Suppressor macrophage treated with lipopolysaccharide for 4 hours (primary cell): ENCODE measurements at places on chromosomes 7 and 10.

GRCh38 chr10:112637901-112638300 is 190.9 kb downstream of the VTI1A start:
- no peak for DNase-seq

- no peak for DNase-seq
Measured at GRCh38 chr7:117955046-117955445, 81.8 kb upstream of the CTTNBP2 start.

DNA sequence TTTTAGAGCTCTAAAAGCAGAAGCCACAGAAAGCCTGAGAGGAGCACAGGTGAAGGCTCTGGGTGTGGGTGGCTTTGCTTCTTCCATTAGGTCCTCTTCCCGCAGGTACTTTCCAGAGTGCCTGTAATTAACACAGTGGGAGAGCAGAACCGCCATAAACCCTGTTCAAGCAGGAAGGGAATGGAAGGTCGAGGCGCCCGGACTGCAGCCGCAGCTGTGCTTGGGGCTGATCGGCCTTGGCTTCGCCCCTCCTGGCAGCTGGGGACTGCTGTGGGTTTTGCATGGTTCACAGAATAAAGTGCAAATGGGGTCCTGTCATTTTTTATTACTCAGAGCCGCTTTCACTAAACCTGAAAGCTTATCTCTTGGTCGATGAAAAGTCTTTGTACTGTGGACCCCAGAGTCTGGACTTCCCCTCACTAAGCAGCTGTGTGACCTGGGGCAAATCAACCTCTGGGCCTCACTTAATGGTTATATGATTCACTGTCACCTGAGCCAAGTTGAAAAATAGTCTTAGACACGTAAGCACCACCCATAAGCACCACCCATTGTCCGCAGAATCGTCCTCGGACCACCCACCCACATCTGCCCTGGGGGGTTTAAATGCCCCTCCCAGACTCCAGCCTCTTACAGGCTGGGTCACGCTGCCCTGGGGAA is 100.9 kb downstream of the XRCC2 start:
- DNase-seq, result no peak

GRCh38 chr7:117769085-117769484 is 104.2 kb downstream of the CTTNBP2 start:
- DNase-seq, result no peak

DNA sequence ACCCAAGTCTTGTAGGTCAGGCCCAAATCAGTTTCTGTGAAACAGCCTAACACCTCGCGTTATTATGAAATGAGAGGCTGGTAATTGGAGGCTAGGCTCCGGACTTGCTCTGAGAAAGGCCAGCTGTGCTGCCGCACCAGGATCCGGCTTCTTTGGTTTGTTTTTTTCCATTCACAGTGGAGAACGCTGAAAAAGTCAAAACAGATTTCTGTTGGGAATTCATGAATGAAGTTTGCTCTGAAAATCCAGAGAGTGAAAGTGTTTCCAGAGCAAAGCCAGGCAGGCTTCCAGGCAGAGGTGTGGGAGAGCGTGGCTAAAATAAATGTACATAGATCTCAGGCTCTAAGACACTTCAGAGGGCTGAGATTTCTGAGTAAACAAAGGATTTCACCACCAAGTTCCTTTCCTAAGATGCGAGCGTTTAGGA is 240.1 kb downstream of the TRIL start:
- no peak for DNase-seq

DNA sequence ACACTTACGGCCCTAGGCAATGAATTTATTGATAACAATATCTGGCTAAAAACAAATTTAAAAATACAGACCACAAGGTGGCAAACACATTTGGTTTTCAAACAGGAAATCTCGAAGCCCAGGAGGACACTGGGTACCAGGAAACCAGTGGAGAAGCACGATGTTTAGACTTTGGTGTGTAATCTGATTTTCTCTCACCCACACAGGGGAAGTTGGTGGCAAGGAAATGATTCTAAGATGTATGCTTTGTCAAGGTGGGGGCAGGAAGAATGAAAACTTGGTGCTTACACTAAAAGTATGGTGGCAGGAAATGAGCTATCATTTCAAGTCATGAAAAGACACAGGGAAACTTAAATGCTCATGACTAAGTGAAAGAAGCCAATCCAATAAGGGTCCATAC is 113.2 kb upstream of the ANKRD1 start:
- no peak for DNase-seq

DNA sequence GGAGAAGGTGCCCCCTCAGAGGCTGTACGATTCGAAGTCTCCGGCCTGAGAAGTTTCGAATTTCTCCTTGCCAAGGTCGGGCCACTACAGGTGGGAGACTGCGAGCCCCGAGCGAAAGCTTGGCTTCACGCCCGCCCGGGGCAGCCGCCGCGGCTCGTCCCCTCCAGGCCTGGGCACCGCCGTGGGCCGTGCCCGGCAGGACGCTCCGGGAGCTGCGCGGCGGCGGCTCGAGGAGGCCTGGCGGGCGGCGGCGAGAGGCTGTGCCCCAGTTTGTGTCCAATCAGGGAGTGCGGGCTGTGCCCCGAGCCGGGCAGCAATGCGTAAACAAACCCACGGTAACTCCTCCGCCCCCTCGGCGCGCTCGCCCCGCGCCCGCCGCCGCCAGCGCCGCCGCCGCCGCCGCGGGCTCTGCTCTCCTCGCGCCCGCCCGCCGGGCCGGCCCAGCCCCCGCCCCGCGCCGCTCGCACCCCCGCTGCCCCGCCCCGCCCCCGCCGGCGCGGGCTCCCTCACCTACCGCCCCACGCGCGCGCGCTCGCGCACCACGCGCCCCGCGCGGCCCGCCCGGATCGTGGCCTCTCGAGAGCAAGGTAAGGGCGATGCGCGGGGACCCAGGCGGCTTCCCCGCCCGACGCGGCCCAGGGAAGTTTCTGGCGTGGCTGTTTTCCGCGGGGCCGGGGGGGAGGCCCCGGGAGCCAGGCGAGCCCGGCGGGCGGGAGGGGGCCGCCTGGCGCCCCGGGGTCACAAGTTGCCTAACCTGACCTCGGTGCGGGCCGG is 57.8 kb upstream of the PCGF5 start:
- DNase-seq, result peak; percentile 54

GRCh38 chr10:15661574-15661973 is 58.1 kb downstream of the ITGA8 start:
- DNase-seq, result no peak

GRCh38 chr7:86978808-86979506 is 80.5 kb downstream of the ELAPOR2 start:
- DNase-seq, result no peak

GRCh38 chr7:99372275-99373090 is 2.0 kb upstream of the ARPC1B start:
- no peak for DNase-seq

DNA sequence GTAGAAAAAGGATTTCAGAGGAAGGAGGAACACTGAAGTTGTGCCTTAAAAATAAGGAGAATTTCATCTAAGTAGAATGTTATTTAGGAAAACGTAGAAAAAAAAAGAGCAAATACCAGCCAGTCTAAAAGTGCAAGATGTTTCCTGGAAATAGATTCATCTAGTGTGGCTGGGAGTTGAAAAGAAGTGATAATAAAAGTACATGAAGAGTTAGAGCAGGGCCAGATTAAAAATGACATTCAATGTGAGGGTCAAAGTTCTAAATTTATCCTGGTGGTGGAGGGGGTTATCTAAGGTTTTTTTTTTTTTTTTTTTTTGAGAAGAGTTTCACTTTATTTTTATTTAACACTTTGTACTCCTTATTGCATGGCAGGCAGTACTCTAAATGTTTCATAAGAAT is 289.3 kb downstream of the MDFIC start:
- no peak for DNase-seq

DNA sequence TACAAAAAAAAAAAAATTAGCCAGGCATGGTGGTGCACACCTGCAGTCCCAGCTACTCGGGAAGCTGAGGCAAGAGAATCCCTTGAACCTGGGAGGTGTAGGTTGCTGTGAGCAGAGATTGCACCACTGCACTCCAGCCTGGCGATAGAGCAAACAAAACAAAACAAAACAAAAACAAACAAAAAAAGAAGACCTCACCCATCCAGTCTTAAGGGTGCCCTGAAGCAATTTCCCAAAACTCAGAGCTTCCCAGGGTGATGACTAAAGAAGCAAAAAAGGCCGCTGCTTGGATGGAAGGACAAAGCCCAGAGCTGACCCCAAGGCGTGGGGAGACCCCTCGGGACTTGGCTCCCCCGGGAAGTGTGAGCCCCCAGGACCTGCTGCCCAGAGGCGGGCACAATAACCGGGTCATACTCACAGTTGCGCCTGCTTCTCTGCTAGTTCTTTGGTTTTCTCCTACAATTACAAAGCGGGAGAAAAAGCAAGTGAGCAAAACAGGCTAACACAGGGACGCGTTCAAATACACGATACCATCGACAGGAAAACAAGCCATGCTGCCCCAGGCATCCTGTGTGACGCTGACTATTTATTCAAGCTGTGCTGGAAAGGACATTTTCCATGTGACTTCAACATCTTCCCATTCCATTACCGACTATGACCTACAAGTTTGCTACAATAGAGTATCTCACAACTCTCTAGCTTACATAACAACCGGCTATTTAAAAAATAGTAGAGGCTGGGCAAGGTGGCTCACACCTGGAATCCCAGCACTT is 29.9 kb downstream of the PAPOLB start:
- DNase-seq, result no peak

DNA sequence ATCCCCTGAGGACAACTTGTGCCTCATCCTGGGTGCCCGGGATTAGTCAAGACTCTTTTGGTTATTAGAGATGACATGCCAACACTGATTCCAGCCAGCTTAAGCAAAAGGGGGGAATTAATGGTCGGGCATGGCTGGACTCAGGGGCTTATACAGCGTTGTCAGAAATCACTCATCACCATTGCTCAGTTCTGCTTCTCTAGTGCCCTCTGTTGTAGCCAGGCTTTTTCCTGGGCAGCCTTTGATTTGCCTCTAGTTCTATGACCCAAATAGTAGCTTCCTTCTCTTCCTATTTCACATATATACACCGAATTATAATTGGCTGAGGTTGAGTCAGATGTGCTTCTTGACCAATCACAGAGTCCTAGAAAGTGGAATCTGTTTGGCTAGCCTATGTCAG is 192.0 kb upstream of the HABP2 start:
- DNase-seq, result no peak

GRCh38 chr7:64611717-64612116 is 48.8 kb upstream of the ZNF680 start:
- DNase-seq, result no peak

DNA sequence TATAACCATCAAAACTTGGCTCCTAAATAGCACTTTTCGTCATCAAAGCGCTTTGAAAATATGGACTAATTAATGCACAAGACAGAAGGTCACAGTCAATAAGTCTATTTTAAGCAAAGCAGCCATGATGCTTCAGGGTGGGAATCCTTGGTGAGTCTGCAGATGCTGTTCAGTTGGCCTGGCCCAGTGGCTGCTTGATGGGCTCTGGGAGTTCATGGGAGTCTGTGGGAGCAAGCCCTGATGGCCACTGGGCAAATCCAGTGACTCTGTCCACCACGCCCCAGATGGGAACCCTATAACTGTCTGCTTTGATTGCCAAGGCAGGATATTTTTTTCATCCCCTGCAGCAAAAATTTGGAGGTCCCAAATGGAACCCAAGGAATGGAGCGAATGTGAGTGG is 95.7 kb upstream of the CTBP2 start:
- no peak for DNase-seq

- no peak for DNase-seq
Measured at GRCh38 chr10:29691564-29692072, 56.8 kb upstream of the SVIL start.

DNA sequence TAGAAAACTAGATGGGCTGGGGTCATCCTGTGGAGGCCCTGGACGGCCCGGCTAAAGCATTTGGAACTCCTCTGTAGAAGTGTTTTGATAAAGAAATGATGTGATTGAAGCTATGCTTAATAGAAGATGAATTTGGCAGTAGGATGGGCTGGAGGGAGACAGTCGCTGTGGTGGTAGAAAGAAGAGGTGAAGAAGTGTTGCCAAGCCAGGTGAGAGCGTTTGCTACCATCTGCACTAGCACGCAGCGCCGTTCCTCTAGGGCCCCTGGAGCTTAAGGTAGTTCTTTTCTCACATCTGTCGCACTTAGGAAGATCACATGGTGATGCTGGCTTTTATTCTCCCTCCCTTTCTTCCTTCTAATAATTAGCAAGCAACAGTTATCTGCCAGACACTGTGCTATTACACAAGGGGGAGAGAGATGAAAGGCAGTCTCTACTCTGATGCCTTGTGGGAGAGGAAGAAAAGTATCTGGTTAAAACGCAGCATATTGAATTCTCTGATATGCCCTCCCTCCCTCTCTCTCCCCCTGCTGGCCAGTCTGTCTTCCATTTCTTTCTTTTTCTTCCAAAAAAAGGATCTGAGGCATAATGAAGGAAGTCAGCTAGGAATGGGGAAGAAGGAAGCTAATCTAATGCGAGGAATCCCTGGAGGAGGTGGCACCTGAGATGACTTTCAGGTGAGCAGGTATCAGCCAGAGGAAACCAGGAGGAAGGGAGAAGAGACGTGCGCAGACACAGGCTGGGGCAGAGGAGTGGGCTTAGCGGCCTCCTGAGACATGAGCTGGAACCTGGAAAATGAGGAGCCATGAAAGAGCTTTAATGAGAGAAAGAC is 162.3 kb upstream of the KLF14 start:
- no peak for DNase-seq

DNA sequence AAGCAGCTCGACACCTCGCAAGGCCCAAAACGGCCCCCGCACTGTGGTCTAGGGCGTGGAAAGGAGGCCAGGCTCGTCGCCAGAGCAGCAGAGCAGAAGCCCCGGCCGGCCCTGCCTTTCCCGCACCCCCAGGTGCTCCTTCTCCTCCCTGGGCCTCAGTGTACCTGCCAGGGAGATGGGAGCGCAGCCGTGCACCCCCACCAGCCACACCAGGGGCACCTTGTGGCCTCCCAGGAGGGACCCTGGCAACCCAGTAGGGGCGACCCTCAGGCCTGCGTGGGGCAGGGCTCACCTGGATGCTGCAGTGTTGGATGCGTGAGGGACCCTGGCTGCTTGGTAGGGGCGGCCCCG is 9.5 kb downstream of the PDGFA start:
- no peak for DNase-seq

GRCh38 chr7:70259502-70259901 is 661.2 kb downstream of the AUTS2 start:
- DNase-seq, result no peak

- no peak for DNase-seq
Measured at GRCh38 chr10:36671607-36672006, 453.8 kb upstream of the ANKRD30A start.

GRCh38 chr7:155455132-155455693 is 2.7 kb upstream of the EN2 start:
- no peak for DNase-seq

GRCh38 chr10:127755753-127756152 is 18.8 kb downstream of the FOXI2 start:
- peak; percentile 13 for DNase-seq

- DNase-seq, result no peak
Measured at GRCh38 chr7:148185041-148185440, 405.5 kb upstream of the C7orf33 start.

GRCh38 chr10:133113847-133114246 is 26.1 kb downstream of the ADGRA1 start:
- no peak for DNase-seq

DNA sequence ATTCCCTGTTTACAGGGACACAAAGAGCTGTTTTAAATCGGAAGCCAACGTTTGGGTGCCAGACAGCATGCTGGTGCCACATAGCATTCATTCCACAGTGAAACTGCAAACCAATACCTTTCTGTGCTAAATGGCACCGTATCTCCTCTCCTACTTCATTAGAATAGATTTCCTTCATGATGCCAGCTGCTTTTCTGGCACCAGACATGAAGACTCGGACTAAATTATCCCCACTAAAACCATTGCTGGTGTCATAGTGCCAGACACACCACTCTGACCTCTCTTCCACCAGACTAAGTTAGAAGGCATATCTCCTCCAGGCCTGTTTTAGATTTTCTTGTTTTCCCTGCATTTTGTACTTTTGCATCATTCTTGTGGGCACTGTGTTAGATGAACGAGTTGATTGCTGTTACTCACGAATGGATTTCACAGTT is 155.1 kb downstream of the ETV1 start:
- no peak for DNase-seq
